ENCODE measurements at places on chromosomes 12 and 14.

DNA sequence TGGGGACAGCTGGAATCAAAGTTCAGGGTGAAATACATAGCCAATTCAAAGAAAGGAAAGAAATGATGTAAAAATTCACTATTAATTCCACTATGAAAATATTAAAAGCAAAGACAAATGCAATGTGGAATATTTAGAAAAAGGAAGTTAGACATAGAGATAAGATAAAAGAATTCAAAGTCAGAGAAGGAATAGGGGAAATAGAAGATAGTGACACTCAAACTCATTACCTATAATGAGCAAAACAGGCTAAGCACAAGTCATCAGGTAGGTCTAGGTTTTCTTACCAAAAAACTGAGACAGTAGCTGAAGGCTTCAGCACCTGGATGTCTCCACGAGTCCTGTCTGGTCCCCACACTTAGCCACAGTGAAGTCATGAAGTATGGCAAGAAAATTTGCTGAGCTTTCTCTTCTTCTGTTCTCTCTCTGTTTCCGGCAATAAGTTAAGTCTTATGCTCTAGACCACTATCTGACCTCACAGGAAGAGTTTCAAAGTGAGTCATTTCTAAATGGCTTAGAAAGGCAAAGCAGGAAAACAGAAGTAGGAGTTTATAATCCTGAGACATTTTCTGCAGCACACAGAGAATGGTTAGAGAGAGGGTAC, at the start of gene C3AR1:
C3AR1 (minus strand) TSS at position 369 of the 604 bp plus-strand sequence. CDS start 6,174 bp downstream, outside the sequence.
- DNase-seq = peak; percentile 47

GRCh38 chr14:77579065-77579464, 37.4 kb downstream of the SPTLC2 start:
- DNase-seq = no peak

DNA sequence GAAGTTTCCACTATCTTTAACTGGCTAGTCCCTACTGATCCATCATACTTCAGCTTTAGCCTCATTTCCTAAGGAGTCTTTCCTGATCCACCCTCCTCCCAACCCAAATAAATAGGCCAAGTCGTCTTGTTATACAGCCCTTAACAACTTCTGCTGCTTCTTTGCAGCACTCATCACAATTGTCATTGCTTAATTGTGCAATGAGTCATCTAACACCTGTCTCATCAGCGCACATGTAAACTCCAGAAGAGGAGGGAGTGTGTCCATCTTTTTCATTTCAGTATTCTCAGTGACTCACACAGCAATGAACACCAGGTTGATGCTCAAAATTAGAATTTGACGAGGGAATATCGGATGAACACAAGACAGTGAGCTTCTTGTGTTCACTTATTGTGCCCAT, 87.3 kb downstream of the SUDS3 start:
- DNase-seq = no peak

GRCh38 chr14:104285508-104285840, 147.1 kb downstream of the KIF26A start:
- no peak for DNase-seq

GRCh38 chr14:104299993-104300761, 161.8 kb downstream of the KIF26A start:
- no peak for DNase-seq

DNA sequence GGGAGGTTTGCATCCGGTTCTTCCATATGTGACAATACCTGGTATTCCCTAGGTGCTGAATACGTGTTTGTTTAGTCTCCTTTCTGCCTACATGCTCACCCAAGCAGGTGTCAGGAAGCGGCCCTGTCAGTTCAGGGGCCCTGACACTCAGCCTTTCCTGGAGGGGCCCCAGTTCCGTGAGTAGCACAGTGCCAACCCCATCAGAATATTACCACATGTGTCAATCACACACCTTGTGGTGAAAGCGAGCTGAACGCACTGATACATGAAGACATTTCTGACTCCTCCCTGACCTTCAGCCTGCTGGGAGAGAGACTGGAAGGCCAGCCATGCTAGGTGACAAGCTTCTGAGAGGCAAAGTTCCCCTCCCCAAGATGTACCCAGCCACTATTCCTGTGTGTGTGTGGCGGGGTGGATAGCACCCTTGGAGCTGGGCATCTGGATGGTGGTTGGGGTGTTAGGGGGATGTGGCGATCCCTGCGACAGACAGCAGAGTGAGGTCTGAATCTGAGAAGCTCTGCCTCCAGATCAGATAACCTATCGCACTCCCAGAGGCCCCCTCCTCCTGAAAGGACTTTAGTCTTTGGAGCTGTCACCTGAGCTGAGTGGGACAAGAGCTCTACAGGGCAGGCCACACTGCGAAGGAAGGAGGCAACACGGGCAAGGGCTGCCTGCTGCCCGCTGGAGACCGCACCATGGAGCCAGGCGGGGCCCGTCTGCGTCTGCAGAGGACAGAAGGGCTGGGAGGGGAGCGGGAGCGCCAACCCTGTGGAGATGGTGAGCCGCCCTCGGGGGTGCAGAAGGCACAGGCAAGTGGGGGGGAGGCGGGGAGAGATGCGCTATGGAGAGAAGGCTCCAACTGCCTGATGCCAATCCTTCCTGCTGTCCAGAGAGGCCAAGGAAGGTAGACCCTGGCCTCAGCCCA, at the start of gene SOAT2:
SOAT2 (plus strand) TSS at position 604 of the 925 bp plus-strand sequence; CDS start at position 696, 92 bp downstream.
- no peak for DNase-seq

- DNase-seq = no peak
Observed at GRCh38 chr12:132847363-132848356, 19.0 kb upstream of the GOLGA3 start.

- no peak for DNase-seq
Observed at GRCh38 chr14:57573173-57573572, 79.5 kb upstream of the CCDC198 start.

- no peak for DNase-seq
Observed at GRCh38 chr12:45336762-45337596, 121.1 kb downstream of the ANO6 start.

DNA sequence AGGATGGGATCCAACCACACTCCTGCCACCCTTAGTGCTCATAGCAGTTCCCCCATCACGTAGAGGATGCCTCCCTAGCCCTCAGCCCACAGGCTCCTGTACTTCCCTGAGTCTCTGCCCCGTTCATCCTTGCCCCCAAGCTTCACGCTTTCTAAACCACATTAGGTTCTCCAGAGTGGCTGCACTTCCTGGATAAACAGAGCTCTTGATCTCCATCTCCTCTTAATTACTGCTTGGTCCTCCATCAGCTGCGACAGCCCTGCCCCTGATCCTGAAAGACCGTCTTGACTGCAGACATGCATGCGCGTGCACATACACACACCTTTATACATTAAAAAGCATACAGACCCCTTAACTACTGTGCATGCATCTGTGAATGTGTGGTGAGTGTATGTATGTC, 530.0 kb downstream of the BCL11B start:
- DNase-seq = no peak

- DNase-seq = peak; percentile 85
Observed at GRCh38 chr14:81363746-81364378, 36.3 kb downstream of the STON2 start.

GRCh38 chr12:31644536-31644935, 15.0 kb upstream of the ETFBKMT start:
- no peak for DNase-seq

GRCh38 chr14:55604488-55604887, 24.5 kb downstream of the KTN1 start:
- DNase-seq = no peak

GRCh38 chr14:52235434-52235833, 32.1 kb upstream of the PTGDR start:
- no peak for DNase-seq

DNA sequence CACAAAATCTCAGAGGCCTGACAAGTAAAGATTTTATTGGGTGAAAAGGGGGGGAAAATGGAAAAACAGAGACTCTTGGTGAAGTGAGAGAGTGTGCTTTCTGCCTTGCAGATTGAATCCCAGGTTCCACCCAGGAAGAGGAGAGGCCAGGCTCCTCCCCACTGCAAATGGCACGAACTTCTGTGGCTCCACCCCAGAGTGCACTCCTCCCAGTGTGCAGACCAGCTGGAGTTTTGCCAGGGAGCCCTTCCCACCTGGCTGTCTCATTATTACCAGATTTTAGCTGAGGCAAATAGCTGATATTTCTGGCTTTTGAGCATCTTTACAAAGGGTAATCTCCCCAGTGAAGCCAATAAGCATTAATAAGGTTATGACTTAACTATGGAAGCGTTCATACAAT, 51.9 kb downstream of the TESPA1 start:
- DNase-seq = no peak

GRCh38 chr12:122847921-122848421, 12.7 kb downstream of the HIP1R start:
- DNase-seq = no peak

GRCh38 chr14:90820958-90821357, 4.7 kb upstream of the TTC7B start:
- DNase-seq = no peak

DNA sequence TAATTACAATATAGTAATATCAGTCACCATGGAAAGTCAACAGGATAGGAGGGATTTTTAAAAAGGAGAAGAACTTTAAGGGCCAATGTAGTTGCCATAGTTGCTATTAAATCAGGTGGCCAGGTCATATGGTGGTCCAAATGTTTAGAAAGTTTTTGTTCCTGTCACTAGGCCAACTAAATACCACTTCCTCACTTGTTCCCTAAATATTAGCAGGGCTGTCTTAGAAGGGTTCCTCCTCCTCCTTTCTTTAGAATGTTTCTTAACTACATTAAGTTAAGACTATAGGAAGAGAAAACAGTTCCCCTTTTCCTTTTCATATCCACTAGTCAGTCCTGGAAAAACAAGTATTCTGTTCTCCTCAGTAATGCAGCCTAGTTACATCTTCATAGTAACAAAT, 50.3 kb downstream of the MON2 start:
- no peak for DNase-seq

- no peak for DNase-seq
Observed at GRCh38 chr12:2631653-2632350, 163.0 kb upstream of the FKBP4 start.

- no peak for DNase-seq
Observed at GRCh38 chr14:76053572-76054355, 68.2 kb downstream of the IFT43 start.

DNA sequence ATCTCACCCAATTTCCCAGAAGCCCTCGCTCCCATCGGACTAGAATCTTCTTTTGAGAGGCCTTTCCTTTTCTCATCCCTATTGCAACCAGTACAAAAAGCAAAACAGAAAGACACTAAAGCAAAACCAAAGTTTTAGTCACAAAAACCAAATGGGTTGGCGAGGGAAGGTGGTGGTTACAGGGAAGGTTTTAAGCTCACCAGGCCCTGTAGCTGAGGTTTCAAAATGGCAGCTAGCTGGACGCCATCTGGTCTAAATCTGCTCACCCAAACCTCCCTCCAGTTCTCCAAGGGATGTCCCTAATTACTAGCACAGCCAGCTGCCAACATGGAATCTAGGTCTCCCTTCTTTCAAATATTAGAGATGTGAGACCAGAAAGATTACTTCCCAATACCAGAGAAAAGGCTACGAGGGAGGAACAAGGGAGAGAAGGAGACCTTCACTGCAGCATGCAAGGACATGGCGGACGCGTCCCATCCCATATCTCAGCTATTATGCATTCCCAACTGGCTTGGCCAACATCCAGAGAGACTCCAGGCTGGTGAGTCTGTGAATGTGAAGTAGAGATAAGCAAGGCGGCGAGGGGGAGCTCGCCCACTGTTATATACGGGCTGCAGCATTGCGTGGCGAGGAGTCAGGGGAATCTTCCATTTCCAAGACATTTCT, 70.8 kb downstream of the DPF3 start:
- DNase-seq = no peak

DNA sequence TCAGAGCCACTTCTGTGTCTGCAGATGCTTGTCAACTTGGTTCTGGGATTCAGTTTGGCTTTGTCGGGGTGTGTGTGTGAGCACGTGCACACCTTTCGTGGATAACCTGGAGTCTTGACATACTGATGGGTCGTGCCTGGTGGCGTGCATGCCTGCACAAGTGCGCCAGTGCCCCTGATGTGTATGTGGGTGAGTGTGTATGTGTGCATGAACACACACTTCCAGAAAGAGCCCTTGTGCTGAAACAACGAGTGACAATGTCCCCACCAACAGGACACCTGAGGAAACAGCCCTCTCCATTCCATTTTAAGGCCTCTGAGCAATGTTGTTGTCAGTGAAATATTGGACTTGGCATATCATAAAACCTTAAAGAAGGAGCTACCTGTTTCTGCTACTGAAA, 53.9 kb downstream of the SMUG1 start:
- no peak for DNase-seq

GRCh38 chr12:85179680-85180270, 100.2 kb upstream of the ALX1 start:
- no peak for DNase-seq

DNA sequence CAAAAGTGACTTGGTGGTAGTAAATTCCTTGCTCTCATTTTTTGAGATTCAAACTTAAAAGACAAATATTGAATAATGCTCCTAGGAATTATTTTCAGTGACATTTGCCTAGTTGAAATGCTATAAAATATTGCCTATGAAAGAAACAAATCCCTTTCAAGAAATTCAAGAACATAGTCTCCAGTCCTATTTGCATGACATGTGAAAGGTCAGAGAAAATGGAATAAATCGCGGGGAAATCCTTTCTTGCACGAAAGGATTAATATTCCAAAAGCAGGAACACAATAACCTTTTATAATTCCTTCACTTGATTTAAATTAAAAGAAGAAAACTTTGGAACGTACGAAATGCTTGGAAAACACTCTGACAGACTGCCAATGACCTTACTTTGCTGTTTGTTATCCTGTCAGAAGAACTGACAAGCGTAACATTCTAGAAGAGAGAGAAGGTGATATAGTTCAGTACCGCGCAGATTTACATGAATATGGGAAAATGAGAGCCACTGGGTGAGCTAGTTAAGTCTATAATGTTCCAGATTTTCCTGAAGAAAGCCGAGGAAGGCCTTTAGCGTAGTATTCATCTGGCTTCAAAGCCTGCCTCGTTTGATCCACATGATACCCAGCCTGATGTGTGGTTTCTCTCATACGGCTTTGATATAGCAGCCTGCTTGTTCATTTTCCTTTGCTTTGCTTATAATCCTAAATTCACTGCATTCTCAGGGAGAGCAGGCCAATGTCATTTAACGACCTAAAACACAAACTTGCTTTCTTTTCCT, 103.0 kb downstream of the PRIMA1 start:
- DNase-seq = no peak

- DNase-seq = no peak
Observed at GRCh38 chr12:53781228-53781801, 29.5 kb upstream of the CISTR start.

DNA sequence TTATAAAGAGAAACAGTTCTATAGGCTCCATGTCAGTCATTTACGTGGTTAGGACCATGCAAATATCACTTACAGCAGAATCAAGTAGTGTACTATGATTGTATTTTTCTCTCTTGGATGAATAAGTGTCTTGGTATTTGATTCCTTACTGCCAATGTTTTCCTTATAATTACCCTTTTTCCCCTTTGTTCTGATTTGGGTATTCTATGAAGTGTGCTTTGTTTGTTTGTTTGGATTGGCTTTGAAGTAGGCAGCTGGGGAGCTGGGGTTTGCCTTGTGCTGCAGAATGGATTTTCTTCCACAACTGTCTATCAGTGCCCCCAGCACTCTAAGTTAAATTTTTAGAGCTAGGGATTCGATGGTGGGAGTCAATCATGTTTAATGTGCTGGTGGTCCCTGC, 12.4 kb downstream of the TMEM120B start:
- no peak for DNase-seq

- no peak for DNase-seq
Observed at GRCh38 chr12:113222730-113223531, 1.7 kb downstream of the TPCN1 start.
